Lung (tissue), 17 donors: ENCODE measurements at places on chromosomes 1 and 21. TPM values are rescaled to one million over a fixed set of nuclear protein-coding genes. Genes with fewer than 3 reads are reported as not detected.

GRCh38 chr1:78913950-78914349 lies 92.6 kb downstream of the ADGRL4 start:
- no peak overlapping the region for H3K4me3 ChIP-seq
- peaks cover 2% of the 10 kb centered on the region for H3K36me3 ChIP-seq
- H3K4me1 ChIP-seq, result no peaks in the 10 kb centered on the region
- H3K27me3 ChIP-seq, result no peaks in the 10 kb centered on the region
- no peak overlapping the region for H3K27ac ChIP-seq

- H3K27me3 ChIP-seq, result no peaks in the 10 kb centered on the region
- no peaks in the 10 kb centered on the region for H3K36me3 ChIP-seq
- no peak overlapping the region for H3K27ac ChIP-seq
- peak; percentile 96 for DNase-seq
- no peak overlapping the region for H3K4me3 ChIP-seq
Observed at GRCh38 chr1:204350857-204351573, 8.7 kb downstream of the PLEKHA6 start.

DNA sequence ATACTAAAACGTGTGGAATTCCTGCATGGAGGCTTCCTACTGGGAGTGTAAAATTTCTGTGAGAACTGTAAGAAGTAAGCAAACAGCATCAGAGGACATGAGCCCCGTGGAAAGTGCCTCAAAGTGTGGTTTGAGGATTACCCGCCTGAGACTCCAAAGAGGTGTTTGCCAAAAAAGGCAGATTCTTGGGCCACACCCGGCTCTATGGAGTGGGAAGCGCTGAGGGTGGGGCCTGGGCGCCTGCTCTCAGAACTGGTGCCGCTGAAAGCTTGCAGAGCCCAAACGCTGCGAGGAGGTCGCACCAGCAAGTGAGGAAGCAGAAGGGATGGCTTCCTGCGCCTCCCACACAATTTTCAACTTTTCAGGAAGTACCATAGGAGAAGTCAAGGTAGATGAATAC lies 43.0 kb upstream of the PSEN2 start:
- H3K4me3 ChIP-seq, result no peak overlapping the region
- DNase-seq, result no peak
- peak overlapping the region; percentile 58 for H3K27ac ChIP-seq
- no peaks in the 10 kb centered on the region for H3K27me3 ChIP-seq
- no peaks in the 10 kb centered on the region for H3K36me3 ChIP-seq

DNA sequence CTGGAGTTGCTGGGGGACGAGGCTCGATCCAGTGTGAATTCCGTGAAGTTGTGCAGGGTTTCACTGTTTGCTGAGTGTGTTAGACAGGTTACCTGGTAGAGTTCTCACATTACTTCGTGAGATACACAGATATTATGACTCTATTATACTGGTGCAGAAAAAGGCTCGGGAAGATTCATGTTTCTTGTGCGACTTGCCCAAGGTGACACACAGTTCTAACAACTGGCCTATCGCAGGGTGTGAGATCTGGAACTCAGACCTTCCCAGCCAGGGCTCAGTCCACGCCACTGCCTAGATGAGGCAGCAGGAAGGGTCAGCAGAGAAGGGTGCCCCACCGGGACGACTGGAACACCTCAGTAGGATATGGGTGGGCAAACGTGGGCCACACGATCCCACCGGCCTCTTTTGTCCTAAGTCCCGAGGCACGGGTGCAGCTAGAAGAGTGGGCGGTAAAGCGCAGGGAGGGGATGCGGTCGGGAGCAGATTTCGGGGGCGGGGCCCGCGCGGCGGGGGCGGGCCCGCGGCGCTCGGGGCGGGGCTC lies 296 bp upstream of the RNPEP start:
- peak overlapping the region; percentile 50 for H3K27ac ChIP-seq
- H3K4me3 ChIP-seq, result peak overlapping the region; percentile 85
- H3K36me3 ChIP-seq, result no peaks in the 10 kb centered on the region
- peak; percentile 76 for DNase-seq

GRCh38 chr1:159250638-159251216 lies 46.1 kb downstream of the ACKR1 start:
- no peaks in the 10 kb centered on the region for H3K4me1 ChIP-seq
- H3K4me3 ChIP-seq, result no peak overlapping the region
- H3K27ac ChIP-seq, result no peak overlapping the region
- no peaks in the 10 kb centered on the region for H3K36me3 ChIP-seq

Gene SPRR4
- not detected for total RNA-seq

Gene SHISA4
- total RNA-seq, result 7.2 TPM

Gene PRRX1
- 37.5 TPM for total RNA-seq

Gene CD5L
- 0.17 TPM for total RNA-seq

Gene UHMK1
- total RNA-seq, result 45.9 TPM

Gene WNT9A
- total RNA-seq, result 8.6 TPM
